EL (cell line): ENCODE measurements at places on chromosomes 13 and 19.

- DNase-seq, result no peak
Measured at GRCh38 chr13:58960888-58961287, 1202.8 kb downstream of the DIAPH3 start.

- no peak for DNase-seq
Measured at GRCh38 chr13:111912453-111912866, 154.5 kb upstream of the SOX1 start.

DNA sequence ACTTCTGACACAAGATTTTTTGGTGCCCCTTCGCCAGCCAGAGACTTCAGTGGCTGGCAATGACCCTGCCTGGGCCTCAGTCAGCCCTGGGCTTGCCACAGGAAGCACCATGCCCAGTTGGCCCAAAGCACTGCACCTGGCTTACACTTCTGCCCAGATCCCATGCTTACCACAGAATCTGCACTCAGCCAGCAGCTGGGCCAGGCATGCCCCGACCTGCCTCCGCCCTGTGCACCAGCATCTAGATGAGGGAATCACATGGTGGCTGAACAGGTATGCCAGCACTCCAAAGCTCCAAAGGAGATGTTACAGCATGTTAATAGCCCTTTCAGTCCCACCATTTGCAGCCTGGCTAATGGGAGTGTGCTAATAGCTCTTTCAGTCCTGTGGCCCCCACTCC, 690.9 kb downstream of the SLITRK6 start:
- no peak for DNase-seq

GRCh38 chr13:50404769-50405168, 389.5 kb downstream of the KCNRG start:
- DNase-seq, result no peak

DNA sequence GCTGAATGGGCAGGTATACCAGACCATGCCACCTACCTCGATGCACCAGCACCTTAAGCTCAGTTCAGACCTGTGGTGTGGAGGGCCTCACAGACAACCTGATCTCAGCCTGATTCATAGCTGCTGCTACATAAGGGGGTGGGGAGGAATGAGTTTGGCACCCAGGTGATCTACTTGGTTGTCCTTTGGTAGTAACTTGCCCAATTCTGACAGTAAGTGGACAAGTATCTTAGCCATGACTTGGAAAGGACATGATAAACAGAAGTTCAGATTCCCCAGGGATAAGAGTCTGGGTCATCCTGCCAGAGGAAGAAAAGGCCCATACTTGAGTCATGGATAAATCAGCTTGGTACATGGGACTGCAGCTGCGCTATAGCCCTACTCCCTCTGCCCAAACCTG, 28.4 kb upstream of the SOHLH2 start:
- no peak for DNase-seq

DNA sequence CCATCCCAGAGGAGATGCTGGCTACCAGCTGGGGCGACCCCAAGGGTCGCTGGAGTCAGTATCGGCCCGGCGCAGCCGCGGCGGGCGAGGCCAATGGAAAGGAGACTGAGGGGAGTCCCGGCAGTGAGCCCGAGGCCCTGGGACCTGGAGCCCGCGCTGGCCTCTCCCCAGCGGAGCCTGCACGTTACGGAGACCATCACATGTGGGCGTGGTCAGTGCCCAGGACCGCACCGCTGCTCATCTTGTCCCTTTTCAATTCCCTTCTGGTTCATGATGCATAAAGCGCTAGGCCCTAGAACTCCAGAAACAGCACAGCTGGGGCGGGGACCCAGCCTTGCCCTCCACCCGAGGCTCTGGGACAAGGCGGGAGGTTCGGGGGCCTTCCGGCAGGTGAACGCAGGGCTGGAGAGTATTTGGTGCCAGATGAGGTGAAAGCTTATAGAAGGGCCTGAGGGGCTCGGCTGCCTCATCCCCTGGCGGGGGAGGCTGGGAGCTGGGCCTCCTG, 8.0 kb downstream of the C19orf25 start:
- DNase-seq, result no peak

GRCh38 chr13:51495316-51495715, 42.5 kb upstream of the INTS6 start:
- no peak for DNase-seq

DNA sequence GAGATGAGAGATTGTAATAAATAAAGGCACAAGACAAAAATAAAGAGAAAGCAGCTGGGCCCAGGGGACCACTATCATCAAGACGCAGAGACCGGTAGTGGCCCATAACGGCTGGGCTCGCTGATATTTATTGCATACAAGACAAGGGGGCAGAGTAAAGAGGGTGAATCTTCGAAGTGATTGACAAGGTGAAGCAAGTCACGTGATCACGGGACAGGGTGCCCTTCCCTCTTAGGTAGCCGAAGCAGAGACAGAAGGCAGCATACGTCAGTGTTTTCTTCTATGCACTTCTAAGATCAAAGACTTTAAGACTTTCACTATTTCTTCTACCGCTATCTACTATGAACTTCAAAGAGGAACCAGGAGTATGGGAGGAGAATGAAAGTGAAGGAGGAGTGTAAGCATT, 4.6 kb upstream of the PRKCG start:
- DNase-seq, result no peak

DNA sequence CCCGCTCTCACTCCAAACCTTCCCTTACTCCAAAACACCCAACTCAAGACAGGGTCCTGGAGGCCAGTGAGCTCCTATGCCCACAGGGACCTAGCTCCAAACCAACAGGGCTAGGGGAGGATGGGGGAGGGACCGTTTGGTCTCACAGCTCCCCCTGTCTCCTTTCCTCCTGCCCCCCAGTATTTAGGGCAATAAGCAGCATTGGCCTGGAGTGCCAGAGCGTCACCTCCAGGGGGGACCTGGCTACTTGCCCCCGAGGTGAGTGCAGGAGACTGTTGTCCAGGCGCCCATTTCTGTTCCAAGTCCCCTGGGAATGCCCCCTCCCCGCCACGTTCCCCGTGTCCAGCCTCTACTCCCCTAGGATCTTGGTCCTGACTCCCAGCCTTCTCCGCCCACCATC, 792 bp downstream of the RETN start:
- DNase-seq, result no peak

- DNase-seq, result no peak
Measured at GRCh38 chr19:45468803-45469131, 971 bp downstream of the FOSB start.

DNA sequence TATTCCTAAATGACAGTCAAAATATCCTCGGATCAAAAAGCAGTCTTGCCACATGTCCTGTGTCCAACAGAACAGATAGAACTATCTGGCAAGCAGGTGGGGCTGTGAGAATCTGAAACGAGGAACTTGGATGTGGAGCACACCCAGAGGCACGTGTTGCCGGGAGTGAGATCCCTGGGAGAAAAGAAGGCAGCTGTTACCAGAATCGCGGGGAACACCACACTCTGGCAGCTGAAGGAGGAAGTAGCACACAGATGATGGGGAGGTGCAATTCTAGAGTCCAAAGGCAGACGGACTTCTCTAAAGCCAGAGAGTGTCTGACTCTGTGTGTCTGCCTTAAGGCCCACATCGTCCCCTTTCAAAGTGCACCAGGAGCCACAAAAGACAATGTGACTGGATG, 22.3 kb downstream of the SLC7A1 start:
- DNase-seq, result peak; percentile 37

DNA sequence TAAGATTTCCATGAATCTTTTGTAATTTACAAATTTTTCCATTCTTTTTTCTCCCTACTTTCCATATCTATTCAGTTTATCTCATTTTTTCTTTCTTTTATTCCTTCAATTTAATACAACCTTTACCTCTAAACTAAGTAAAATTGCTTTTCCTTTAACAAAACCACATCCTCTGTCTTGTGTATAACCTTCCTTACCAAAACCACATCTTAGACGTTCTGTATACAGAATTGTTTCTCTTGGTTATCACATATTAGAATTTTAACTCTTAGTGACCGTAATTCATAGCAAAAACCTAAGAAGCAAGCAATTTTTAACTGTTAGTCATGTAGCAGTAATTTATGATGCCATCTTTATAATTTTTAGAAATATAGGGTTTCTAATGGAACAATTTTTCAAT, 15.0 kb downstream of the PPP5C start:
- no peak for DNase-seq

DNA sequence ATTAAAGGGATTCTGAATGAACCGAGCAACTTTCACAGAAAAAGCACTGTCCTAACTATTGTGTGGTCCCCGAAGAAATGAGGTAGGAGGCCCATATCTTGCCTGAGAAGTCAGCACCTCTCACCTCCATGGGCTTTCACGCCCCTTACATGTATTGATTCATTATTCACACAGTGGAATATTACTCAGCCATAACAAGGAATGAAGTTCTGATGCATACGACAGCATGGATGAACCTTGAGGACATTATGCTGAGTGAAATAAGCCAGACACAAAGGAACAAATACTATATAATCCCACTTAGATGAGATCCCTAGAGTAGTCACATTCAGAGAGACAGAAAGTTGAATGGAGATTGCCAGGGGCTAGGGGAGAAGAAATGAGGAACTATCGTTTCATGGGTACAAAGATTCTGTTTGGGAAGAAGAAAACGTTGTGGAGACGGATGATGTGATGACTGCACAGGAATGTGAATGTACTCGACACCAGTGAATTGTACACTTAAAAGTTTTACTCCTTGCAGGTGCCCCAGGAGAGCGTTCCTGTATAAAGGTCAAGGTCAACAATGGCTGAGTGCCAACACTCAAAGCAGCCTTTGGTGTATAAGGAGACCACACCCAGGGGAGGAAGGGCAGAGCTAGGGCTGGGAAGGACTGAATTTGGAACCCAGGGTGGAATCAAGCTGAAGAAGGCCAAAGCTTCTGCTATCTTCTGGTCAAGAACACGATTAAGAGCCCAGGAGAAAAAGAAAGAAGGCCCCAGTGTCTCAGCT, 22.5 kb downstream of the ZIC5 start:
- DNase-seq, result no peak

DNA sequence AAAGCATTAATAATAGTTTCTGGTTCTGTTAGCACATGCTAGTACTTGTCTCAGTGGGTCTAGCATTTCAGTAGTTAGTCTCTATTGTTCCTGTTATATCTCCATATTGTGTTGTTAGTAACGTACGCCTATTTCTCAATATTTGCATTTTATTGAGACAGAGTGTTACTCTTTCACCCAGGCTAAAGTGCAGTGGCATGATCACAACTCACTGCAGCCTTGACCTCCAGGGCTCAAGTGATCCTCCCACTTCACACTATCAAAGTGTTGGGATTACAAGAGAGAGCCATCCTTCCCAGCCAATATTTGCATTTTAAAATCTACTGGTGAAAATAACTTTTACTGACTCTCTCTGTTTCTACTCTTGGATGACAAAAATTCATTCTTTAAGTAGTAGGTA, 154.6 kb upstream of the PRR20A start:
- no peak for DNase-seq

DNA sequence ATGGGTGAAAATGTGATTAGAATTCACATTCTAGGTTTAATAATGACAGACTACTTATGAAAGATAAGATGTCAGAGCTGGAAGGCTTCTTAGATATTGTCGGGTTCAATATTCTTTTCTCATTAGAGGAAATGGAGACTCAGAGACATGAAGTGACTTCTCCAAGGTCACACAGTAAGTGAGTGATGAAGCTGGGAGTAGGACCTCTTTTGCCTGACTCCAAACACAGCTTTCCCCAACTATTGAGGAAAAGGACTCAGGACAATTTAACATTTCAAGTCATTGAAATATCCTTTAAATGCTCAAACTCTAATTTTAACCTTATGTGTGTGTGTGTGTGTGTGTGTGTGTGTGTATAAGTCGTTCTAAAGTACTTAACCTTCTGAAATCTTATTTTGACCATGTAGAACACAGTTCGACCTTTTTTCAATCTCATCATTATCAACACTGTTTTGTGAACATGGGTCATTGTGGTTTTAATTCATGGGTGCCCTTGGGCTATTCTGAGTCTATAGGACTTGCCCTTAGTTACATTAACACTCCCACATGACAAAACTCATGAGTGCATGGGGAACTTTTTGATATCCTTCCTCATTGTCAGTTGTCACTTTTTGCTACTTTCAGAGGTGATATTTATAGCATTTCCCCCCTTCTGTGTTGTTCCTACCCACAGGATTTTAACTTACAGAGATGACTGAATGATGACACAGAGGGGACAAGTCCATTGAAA, 53.0 kb downstream of the LRCH1 start:
- no peak for DNase-seq

DNA sequence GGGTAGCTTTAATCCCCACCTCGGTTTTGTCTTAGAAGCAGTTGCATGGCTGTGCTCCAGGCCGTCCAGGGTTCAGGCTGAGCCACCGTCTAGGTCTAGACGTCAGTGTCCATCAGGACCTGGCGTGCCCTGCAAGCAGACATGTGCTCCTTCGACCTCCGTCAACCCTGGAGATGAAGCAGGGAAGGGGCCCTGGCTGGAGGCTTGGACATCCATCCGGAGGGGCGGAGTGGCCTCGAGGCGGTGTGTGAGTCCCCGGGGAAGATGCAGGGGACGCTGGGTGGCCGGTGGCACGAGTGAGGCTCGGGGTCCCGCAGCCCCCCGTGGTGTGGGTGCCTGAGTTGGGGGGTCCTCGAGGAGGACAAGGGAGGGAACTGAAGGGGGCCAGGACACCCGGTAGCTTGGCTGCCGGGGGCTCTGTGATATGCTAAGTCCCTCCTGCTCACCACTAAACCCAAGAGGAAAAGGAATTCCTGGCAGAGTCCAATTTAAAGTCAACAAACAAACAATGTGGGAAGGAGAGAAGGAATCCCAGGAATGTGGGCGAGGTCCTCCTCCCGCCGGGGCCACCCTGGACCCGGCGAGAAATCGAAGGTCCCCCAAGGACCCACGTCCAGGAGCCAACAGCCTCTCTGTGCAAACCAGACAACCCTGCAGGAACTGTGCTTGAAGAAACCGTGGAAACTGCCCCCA, 14.9 kb upstream of the PTBP1 start:
- peak; percentile 88 for DNase-seq

- peak; percentile 80 for DNase-seq
Measured at GRCh38 chr19:58009666-58010301, 7.2 kb upstream of the ZNF606 start.

- peak; percentile 66 for DNase-seq
Measured at GRCh38 chr19:3459089-3459881, 21.0 kb downstream of the SMIM24 start.

- DNase-seq, result no peak
Measured at GRCh38 chr19:12450844-12451243, 10.0 kb upstream of the ZNF443 start.

DNA sequence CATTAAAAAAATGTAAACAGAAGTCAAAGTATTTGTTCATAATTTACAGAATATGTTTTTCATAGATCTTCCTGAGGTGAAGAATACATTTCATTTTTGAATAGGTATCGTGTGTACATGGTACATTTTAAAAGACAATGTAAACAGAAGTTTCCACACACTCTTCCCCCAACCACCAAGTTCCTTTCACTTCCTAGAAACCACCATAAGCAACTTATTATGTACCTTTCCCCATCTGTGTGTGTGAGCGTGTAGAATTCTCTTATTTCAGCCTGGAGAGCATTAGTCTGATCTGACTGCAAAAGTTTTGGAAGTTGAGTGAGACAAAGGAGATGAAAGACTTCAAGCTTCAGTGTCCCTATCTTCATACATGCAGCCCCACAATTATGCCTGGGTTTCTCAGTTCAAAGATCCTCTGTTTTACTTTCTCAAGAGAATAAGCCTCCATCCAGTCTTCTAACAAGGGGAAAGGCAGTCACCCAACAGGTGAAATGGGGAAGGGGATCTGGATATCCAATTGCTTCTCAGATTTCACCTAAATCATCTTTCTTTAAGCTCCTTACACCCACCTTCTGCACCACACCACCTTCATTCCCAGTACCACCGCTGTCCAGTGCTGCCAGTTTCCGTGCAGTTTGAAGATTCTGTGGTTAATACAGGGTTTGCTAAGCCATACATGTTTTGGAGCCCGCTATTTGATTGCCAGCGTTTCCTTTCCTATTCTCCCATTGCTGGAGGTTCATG, 2.1 kb downstream of the TEX30 start:
- DNase-seq, result no peak
